ENCODE measurements at places on chromosomes 5 and 9.

- no peak for DNase-seq
Measured at GRCh38 chr5:34483442-34484033, 172.6 kb upstream of the RAI14 start.

- DNase-seq, result no peak
Measured at GRCh38 chr5:54725391-54726280, 208.1 kb downstream of the SNX18 start.

DNA sequence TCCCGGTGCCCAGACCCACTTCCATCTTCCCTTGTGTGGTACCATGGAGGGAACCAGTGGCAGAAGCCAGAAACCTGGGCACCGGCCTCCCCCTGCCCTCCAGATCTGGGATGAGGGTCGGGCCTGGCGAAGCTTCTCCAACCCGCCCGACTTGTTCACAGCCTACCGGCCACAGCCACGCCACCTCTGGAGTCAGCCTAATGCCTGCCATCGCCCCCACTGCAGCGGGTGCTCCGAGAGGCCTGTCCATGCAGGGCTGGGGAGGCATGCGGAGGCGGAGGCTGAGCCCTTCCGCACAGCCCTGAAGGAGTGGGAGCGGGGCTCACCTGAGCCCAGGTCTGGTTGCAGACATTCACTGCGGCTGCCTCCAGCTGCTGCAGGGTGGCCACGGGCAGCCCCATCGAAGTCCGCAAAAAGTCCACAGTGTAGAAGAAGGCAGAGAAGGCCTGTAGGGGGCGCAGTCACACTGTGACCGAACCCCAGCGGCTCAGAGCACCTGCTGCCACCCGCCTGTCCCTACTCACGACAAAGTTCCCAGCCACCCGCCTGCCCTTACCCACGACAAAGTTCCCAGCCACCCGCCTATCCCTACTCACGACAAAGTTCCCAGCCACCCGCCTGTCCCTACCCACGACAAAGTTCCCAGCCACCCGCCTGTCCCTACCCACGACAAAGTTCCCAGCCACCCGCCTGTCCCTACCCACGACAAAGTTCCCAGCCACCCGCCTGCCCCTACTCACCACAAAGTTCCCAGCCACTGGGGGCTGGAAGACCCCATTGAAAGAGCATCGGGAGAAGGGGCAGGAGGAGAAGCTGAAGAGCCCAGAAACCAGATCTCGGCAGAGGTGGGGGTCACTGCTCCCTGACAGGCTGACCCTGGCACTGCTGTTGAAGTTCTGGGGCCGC, 3.8 kb upstream of the NPDC1 start:
- DNase-seq, result peak; percentile 35

- DNase-seq, result no peak
Measured at GRCh38 chr5:72552041-72552557, 44.9 kb upstream of the ZNF366 start.

GRCh38 chr9:81814794-81815464, 113.3 kb upstream of the SPATA31D4 start:
- no peak for DNase-seq

DNA sequence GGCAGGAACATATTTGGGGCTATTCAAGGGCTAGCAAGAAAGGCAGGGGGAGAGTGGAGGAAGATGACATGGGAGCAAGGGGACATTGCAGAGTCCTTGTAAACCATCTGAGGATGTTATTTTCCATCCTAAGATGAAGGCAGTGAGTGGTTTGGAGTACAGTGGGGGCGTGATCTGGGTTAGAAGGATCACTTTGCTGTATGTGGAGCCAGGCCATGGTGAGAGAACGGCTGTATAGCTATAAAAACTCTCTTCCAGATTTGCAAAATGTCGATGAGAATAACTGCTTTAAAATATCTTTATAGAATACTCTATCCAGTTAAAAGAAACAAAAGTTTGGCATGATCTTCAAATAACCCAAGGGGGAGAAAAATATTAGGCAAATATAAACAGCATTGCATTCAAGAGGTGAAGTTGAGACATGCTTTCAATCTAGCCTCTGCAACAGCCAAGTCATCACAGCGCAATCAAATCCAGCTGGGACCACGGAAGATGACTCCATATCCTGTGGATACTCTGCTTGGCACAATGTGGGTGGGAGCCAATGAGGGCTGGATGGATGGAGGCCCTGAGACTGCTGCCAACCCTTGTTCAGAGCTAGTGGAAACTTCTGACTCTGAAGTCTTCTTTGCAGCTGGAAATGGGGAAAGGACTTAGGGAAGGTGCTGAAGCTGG, 111.5 kb upstream of the BASP1 start:
- DNase-seq, result peak; percentile 54

DNA sequence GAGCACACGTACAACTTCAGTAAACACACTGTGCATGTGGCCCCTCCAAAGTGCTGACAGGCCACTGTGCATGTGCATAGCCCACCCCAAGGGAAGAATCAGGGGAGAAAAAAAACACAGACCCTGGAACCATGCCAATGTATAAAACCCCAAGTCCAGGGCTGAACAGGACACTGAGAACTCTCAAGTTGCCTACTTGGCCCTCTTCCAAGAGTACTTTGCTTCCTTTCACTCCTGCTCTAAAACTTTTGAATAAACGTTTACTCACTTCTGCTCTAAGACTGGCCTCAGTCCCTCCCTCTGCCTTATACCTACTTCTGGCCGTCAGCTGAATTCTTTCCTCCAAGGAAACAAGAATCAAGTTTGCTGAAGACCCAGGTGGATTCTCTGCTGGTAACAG, 77.7 kb upstream of the NFIB start:
- no peak for DNase-seq

GRCh38 chr5:5986492-5987178, 391.7 kb downstream of the MED10 start:
- DNase-seq, result no peak

- DNase-seq, result no peak
Measured at GRCh38 chr5:76169146-76169905, 86.1 kb downstream of the SV2C start.

GRCh38 chr5:79423296-79423695, 90.6 kb downstream of the HOMER1 start:
- DNase-seq, result no peak

All from inflammatory macrophage (primary cell).